ENCODE measurements at places on chromosomes 5 and 9. TPM values are rescaled to one million over a fixed set of nuclear protein-coding genes. Genes with fewer than 3 reads are reported as not detected.

DNA sequence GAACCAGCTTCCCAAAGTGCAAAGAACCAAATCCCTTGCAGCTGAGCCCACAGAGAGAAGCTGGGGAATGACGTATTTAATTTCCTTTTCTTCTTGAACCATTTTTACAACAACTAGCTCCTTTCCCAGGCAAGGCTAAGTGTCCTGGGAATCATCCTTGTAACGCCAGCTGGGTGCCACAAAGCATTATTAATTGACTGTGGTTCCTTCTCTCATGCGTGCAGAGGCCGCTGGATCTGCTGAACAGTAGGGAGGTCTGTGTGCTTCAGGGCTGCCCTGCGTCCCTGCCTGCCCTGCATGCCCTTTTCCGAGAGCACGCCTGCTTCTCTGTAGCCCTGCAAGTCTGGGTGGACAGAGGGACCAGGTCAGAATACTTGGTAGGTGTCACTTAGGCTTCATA lies 124.1 kb upstream of the OTULINL start:
- no peak for DNase-seq

SLC9A3 gene
- 1.1 TPM for total RNA-seq

DNA sequence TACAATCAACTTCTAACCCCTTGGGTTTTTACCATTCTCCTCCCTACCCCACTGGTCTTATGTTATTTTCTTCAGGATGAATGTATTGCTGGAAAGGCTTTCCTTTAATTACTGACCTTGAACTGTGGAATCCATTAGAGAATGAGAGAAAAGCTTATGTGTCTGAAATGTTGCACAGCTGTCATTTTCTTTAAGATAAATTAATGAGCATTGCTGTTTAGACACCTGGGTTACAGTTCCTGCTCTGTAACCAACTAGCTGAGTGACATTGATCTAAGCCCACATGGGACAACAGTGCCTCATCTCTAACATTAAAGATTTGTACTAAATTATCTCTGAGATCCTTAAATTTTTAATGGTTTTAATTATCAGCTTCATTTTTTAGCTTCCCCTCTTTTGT lies 507.0 kb downstream of the TAF11L14 start:
- DNase-seq, result no peak

GRCh38 chr5:177169271-177169670 lies 35.7 kb downstream of the NSD1 start:
- DNase-seq, result no peak

DNA sequence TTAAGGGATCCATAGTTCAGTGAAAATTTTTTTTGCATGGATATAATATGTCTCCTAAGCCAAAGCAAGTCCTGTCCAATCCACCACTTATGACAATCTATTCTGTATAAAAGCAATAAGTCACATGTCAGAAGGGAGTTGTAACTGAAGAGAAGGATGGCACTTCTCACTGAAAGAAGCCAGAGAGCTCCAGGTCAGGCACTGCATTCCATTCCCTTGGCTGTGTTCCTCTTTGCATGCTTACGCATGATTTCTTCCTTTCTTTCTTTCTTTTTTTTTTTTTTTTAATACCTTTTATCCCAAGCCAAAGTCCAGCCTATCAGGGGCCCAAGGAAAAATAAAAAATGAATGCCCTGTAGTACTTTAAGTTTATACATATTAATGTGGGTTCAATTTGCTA lies 39.8 kb downstream of the MAMDC2 start:
- no peak for DNase-seq

LIX1 gene
- total RNA-seq, result not detected

EGFL7 gene
- total RNA-seq, result 5.7 TPM

DNA sequence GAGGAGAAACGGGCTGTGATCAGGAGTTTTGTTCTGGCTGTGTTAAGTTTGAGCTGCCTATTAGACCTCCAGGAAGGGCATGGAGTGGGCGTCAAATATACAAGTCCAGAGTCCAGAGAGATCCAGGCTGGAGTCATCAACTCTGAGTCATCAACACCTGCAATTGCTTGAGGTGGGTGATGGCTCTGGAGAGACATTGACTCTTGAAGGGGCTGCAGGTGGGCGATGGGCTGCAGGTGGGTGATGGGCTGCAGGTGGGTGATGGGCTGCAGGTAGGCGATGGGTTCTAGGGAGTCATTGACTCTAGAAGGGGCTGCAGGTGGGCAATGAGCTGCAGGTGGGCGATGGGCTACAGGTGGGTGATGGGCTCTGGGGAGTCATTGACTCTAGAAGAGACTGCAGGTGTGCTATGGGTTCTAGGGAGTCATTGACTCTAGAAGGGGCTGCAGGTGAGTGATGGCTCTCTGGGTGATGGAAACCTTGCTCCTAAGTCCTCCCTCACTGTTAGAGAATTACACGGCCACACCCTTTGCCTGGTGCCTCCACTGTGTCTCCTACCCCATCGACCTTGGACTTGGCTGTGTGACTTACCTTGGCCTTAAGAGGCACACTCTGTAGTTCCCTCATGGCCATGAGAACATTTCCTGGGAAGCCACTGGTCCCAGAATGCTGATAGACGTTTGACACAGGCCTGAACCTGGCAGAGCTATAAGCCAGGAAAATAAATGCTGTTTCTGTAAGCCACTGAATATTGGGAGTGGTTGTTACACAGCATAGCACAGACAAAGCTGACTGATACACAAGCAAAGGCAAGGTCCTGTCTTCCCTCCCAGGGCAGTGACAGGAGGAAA lies 10.4 kb upstream of the FIBCD1 start:
- DNase-seq, result no peak

DNA sequence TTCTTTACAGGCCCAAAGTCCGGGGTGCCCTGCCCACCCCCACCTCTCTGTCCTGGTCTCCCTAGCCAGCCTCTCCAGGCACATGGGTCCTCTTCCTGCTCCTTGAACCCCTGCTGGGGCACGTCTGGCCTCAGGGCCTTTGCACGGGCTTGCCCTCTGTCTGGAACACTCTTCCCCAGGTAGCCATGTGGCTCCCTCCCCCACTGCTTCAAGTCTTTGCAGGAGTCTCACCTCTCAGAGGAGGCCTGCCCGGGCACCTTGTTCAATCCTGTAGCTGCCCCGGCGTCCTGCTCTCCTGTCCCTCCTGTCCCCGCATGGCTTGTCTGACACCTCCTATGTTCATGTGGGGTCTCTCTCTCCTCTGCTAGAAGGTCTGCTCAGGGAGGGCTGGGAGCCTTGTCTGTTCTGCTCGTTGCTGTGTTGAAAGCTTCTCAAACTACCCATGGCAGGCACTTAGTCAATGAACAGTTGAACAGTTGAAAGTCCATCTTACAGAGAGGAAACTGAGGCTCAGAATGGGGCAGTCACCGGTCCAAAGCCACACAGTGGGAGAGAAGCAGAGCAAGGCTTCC lies 241.4 kb downstream of the PBX3 start:
- DNase-seq, result no peak

DNA sequence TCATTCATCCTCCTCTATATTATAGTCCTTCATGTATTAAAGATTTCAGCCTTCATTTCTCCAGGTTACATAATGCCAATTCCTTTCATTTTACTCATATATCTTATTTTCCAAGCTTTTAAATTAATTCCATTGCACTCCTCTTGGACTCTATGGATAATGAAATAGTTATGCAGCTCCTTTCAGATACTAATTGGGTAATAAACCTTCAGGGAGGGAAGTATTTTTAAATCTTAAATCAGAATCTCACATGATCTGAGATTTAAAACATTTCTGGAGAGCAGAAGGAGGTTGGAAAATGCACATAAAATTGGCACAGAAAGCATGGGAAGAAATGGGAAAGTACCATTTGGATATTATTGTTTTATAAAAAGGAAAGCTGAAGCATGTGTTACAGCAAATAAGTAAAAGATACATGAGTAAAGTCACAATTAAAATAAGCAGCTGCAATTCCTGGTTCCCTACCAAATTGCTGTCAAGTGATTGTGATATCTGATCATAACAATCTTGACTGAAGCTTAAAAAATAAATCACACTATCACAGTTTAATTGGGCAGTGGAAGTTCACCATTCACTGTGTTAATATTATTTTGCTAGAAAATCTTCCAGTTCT lies 257.9 kb upstream of the NREP start:
- DNase-seq, result no peak

GRCh38 chr9:112069318-112070169 lies 105.6 kb downstream of the SUSD1 start:
- DNase-seq, result no peak

GRCh38 chr5:95669540-95669939 lies 13.3 kb downstream of the SPATA9 start:
- DNase-seq, result no peak

GBGT1 gene
- total RNA-seq, result 2.2 TPM

- DNase-seq, result no peak
Measured at GRCh38 chr5:57549566-57549965, 67.0 kb upstream of the ACTBL2 start.

- DNase-seq, result no peak
Measured at GRCh38 chr5:1409381-1410110, 35.7 kb downstream of the SLC6A3 start.

MEGF10 gene
- not detected for total RNA-seq

DNA sequence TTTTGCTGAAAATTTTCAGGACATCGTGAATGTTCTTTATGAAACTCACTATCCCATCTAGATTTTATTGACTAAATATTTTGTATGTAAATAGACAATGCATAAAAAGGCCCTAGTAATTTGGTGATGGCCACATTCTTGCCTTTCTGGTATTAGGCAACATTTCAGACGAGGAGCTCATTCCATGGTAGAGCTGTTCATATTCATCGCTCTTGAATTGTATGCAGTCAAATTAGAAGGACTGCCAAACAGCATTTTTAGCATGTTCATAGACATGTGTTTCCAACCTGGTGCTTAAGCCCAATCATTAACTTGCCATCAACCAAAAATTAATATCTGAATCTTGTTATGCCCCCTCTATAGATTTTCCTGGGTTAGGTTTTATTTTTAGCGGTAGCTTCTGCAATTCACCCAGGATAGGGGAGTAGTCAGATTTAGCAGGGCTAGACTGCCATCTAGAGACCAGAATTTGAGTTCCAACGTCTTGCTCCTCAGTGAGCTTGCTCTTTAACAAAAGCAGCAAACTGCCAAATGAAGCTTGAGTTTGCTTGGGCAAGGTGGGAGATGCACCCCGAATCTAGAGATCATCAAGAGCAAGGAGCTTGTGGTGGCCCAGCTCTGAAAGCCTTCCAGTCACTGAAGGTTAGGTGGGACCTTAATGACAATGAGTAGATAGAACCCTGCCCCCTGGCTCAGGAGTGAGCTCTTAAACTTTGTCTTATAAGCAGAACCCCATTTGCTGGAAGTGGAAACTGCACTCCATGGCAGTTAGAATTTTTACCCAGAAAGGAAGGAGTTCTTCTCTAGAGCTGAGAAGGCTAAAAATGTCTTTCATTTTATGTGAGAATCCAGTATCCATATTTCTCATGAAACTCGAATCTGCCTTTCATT lies 456.2 kb downstream of the RASEF start:
- no peak for DNase-seq

DNA sequence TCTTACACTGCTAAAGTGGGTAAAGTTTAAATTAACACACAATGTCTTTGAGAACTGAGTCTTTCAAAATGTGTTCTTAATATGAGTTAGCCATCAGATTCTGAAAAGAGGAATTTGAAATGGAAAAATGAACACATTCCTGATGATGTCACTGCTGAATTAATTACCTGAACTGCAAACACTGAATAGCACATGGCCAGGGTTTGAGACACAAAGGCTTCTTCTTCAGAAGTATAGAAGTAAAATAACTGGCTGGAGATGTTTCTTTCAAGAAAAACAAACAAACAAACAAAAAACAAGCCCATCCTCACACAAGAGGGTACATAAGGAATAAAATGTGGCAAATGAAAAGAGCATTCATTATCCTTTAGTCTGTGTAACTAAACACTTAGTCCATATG lies 7.1 kb downstream of the GLIS3 start:
- DNase-seq, result no peak

IRX4 gene
- total RNA-seq, result not detected

LEAP2 gene
- 0.47 TPM for total RNA-seq

GRCh38 chr5:132751444-132751843 lies 4.2 kb downstream of the CCNI2 start:
- DNase-seq, result no peak

GRCh38 chr5:77937015-77937908 lies 161.1 kb upstream of the TBCA start:
- no peak for DNase-seq

DNA sequence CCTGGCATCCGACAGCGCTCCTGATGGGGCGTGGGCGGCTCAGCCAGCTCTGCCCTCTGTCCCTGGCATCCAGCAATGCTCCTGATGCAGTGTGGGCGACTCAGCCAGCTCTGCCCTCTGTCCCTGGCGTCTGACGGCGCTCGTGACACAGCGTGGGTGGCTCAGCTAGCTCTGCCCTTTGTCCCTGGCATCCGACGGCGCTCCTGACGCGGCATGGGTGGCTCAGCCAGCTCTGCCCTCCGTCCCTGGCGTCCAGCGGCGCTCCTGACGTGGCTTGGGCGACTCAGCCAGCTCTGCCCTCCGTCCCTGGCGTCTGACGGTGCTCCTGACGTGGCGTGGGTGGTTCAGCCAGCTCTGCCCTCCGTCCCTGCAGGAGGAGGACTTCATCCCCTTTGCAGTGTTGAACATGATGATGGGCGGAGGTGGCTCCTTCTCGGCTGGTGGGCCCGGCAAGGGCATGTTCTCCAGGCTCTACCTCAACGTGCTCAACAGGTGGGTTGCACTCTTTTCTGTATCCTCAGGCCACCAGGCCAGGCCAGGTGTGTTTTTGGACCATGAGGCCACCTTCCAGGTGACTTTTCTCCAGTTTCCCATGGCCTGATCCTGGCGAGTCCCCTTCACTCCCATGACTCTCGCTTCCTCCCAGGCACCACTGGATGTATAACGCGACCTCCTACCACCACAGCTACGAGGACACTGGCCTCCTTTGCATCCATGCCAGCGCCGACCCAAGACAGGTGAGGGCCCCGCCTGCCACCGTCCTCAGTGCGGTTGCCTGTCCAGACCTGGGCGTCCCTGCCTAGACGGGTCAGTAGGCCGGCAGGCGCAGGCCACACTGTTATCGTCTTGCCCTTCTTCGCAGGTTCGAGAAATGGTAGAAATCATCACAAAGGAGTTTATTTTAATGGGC lies 8.0 kb downstream of the PMPCA start:
- no peak for DNase-seq

NPR2 gene
- 3.8 TPM for total RNA-seq

GRCh38 chr9:92969516-92970466 lies 22.5 kb downstream of the FGD3 start:
- no peak for DNase-seq

GRCh38 chr9:107631788-107632187 lies 142.2 kb upstream of the KLF4 start:
- no peak for DNase-seq

Measured in T-helper 17 cell (primary cell).